ENCODE measurements at places on chromosomes 1 and 21. TPM values are rescaled to one million over a fixed set of nuclear protein-coding genes. Genes with fewer than 3 reads are reported as not detected.

Gene CDC14A
- 36.0 TPM for total RNA-seq

Gene KCNA3
- total RNA-seq, result not detected

Gene NIBAN1
- total RNA-seq, result 12.2 TPM

Gene TCHHL1
- not detected for total RNA-seq

Gene MCOLN2
- total RNA-seq, result 0.36 TPM

Gene ITPKB
- 47.6 TPM for total RNA-seq

Gene ZBTB8B
- total RNA-seq, result under 0.01 TPM

Gene KCND3
- total RNA-seq, result not detected

Gene LPAR3
- not detected for total RNA-seq

Gene PTGFRN
- total RNA-seq, result 12.8 TPM

Gene GBP7
- not detected for total RNA-seq

Gene CD1E
- total RNA-seq, result not detected

Gene CFHR4
- not detected for total RNA-seq

Gene ZNF695
- 3.2 TPM for total RNA-seq

Gene EXTL2
- total RNA-seq, result 39.5 TPM

Gene CHI3L2
- total RNA-seq, result not detected

Gene BTBD8
- 2.1 TPM for total RNA-seq

Gene PTPN22
- 15.8 TPM for total RNA-seq

Gene NBPF4
- not detected for total RNA-seq

Gene KCNT2
- total RNA-seq, result 0.57 TPM

Gene ORC1
- total RNA-seq, result 19.2 TPM

Gene ZSWIM5
- 0.65 TPM for total RNA-seq

Gene FTCD
- total RNA-seq, result not detected

Gene RNF220
- total RNA-seq, result 60.8 TPM

Gene CDC20
- 147 TPM for total RNA-seq

Gene CFHR1
- not detected for total RNA-seq

Gene APOBEC4
- not detected for total RNA-seq

Gene NES
- 287 TPM for total RNA-seq

Gene FAM89A
- total RNA-seq, result 12.1 TPM

Gene PLA2G2D
- not detected for total RNA-seq

Gene KRTAP20-2
- total RNA-seq, result not detected

Gene MSH4
- 0.27 TPM for total RNA-seq

Gene CLDN17
- total RNA-seq, result not detected

Gene INTS7
- total RNA-seq, result 27.8 TPM

Gene SDC3
- total RNA-seq, result 16.6 TPM

Gene ATP6V1G3
- not detected for total RNA-seq

Gene TTF2
- total RNA-seq, result 28.6 TPM

Gene CNTN2
- total RNA-seq, result not detected

Gene DNM3
- total RNA-seq, result 3.3 TPM

Gene SPRR2F
- total RNA-seq, result not detected

Gene TEDDM1
- total RNA-seq, result not detected

Gene KCNJ6
- not detected for total RNA-seq

Data from thoracic aorta endothelial cell (primary cell).